ENCODE measurements at places on chromosomes 7 and 10.

DNA sequence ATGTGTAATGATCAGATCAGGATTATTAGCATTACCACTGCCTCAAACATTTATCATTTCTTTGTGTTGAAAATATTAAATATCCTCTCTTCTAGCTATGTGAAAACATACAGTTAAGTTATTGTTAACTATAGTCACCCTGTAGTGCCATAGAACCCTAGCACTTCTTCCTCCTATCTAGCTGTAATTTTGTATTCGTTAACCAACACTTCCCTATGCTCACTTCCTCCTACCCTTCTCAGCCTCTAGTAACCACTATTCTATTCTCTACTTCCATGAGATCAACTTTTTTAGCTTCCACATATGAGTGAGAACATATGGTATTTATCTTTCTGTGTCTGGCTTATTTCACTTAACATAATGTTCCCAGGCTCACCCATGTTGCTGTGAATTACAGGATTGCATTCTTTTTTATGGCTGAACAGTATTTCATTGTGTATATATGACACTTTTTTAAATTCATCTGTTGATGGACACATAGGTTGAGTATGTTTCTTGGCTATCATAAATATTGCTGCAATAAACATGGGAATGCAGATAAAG lies 132.7 kb upstream of the RHOBTB1 start:
- DNase-seq: no peak

DNA sequence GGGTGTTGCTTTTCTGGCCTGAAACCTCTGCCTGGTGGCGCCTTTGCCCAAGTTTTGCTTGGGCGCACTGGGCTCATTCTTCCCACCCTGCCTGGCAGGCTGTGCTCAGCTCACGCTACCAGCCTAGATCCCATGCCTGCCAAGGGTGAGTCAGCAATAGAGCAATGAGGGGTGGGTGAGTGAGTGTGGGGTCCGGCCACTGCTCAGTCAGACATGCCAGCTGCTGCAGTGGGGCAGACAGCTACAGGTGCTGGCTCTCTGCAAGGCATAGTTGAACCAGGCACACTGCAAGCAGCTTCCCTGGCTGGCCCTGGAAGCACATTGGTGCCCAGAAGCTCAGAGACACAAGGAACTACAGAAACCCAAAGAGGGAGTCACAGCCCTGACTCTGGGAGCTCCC lies 680.9 kb upstream of the LRRTM3 start:
- DNase-seq: no peak

- no peak for DNase-seq
Observed at GRCh38 chr10:60434418-60435046, 44.9 kb upstream of the ANK3 start.

GRCh38 chr10:116113721-116114501 lies 159.1 kb downstream of the GFRA1 start:
- DNase-seq: no peak

DNA sequence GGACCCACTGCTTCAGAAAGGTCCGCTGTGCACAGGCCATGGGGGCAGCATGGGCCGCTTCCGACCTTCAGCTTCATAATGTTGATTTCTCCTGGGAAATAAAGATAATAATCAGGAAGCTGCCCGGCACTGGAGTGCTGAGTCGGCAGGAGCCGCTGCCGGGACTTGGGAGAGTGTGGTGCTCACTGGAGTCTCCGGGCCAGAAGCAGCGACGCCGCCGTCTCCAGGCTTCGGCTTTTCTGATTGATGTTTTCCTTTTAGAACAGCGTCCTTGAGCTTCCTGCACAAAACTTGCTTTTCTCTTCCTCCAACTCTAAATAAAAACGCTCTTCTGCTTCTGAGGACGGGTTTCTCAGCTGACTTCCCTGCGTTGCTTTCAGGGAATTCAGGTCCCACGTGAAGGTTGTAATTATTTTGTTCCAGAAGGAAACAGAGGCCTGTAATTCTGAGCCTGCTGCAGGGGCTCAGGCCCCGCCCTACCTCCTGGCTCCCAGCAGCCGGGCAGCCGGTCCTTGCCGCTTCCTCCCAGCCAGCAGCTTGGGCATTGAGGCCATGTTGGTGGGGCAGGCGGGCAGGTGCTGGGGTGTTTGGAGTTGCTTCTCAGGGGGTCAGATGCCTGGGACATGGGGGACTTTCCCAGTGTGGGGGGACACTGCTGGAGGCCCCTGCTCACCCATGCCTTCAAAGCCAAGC lies 14.7 kb downstream of the PWWP2B start:
- DNase-seq: no peak

DNA sequence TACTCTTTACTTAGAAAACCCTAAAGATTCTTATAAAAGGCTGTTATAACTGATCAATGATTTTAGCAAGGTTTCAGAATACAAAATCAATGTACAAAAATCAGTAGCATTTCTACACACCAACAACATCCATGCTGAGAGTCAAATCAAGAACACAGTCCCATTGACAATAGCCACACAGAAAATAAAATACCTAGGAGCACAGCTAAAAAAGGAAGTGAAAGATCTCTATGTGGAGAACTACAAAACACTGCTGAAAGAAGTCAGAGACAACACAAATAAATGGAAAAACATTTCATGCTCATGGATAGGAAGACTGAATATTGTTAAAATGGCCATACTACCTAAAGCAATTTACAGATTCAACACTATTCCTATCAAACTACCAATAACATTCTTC lies 427.0 kb downstream of the KCNMA1 start:
- DNase-seq: no peak

- DNase-seq: no peak
Observed at GRCh38 chr10:45811075-45811474, 36.2 kb downstream of the AGAP4 start.

Measured in activated T-cell treated with anti-CD3 and anti-CD28 coated beads for 24 hours (primary cell).